ENCODE measurements at places on chromosomes 3 and 15.

- DNase-seq, result no peak
Measured at GRCh38 chr3:63130625-63131024, 147.5 kb upstream of the SYNPR start.

GRCh38 chr3:167115331-167115934 is 264.7 kb downstream of the ZBBX start:
- no peak for DNase-seq

GRCh38 chr3:129837065-129837642 is 56.4 kb downstream of the TMCC1 start:
- DNase-seq, result peak; percentile 31

DNA sequence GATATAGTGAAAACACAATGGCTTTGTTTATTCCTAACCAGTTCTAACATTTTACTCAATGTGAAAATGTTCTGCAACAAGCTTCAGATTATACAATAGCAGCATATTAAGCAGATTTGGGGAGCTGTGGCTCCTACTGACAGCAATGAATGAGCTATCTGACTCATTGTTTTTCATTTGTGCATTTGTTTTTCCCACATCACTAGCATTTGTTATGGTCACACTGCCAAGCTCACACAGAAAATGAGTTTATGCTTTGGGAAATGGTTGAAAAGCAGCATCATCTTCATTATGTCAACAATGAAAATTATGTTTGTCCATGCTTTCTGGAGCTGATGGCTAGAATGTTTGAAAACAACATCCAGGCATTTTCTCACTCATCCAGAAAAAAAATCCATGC is 53.5 kb downstream of the ZPLD1 start:
- DNase-seq, result no peak

DNA sequence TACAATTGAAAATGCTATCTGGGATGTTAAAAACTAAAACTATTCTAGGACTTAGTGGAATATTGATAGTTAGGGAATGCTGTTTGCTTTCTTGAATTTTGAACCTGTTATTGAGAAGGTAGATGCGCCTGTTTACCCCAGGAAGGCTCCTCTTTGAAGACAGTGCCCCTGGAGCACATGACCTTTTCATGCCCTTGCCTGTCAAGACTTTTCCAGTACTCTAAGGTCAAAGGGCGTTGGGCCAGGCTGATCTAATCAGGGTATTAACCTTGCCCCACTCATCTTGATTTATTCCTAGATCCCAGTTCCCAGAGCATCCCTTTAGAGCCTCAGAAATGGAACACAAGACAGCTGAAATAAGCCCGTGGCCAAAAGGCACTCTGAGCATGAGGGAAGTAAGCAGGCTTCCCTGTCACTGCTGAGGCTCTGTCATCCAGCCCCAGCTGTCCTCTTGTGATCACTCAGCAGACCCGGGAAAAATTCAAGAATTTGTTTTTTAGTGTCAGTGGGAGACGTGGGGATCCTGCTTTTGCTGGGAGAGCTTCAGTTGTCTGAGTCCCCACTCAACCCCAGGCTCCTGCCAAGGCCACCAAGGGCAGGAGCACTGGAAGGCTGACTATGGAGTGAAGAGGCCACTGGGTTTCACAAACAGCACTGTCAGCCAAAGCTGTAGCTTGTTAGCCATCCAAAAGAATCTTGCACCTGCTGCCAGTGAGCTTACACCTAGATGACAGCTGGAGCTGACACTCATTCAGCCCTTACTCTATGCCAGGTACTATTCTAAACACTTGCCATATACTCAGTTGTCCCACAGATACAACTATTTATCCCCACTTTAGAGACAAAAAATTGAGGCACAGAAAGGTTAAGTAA is 169.0 kb downstream of the PGPEP1L start:
- no peak for DNase-seq

DNA sequence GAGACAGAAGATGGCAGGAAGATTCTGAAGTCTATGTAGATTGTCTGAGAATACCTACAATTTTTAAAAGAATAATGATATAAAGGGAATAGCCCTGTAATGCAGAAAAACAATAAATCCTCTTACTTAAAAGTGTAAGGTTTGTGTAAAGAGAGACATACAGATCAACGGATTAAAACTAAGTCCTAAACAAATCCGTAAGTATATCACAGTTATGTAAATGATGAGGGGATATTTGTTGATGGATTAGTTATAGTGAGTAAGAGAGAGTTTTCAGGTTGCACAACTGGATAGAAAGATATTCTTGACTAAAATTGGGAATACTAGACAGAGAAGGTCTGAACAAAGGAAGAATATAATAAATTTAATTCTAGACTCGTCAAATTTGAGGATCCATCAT is 179.6 kb downstream of the TBC1D5 start:
- no peak for DNase-seq

GRCh38 chr3:45583021-45583851 is 11.3 kb upstream of the LIMD1 start:
- DNase-seq, result no peak

- no peak for DNase-seq
Measured at GRCh38 chr3:158710601-158711000, 21.7 kb downstream of the RARRES1 start.

DNA sequence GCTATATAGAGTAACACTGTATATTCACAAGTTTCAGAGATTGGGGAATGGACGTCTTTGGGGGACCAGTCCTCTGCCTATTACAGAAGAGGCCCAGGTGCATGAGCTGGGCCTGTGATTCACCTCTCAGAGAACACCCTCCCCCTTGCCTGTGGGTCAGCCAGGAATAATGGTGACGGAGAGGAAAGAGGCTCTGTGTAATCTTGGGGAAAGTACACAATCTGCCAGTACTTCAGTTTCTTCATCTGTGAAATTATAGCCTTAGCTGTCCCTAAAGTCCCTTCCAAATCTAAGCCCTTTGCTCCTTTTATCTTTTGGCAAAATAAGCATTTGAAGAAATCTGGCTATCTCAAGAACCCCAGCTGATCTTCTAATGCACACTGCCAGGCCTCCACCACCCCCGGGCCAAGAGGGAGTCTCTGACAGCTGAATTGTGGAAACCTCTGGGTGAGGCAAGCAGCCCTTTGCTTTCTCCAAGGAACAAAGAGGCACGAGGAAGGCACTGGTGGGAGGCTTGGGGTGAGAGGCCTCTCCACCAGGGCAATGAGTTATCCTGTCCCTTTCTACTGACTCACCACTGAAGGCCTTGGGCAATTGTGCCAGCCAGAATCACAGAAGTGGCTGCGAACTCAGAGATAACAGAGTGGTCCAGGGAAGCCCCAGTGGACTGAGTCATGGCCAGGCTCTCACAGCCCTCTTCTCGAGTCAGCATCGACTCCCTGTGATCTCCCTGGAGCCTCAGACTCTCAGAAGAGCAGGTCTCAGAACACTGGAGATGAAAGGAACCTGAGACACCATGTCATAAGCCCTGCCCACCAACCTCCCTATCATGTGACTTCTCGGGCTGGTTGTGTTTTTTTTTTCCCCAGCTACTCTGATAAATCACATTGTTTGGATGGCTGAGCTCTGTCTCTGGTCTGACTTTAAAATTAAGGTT is 31.8 kb downstream of the CCNL1 start:
- DNase-seq, result peak; percentile 100

GRCh38 chr3:171458864-171459136 is 1.4 kb downstream of the TNIK start:
- no peak for DNase-seq
